LNCaP clone FGC (cell line): ENCODE measurements at places on chromosomes 3 and 15.

DNA sequence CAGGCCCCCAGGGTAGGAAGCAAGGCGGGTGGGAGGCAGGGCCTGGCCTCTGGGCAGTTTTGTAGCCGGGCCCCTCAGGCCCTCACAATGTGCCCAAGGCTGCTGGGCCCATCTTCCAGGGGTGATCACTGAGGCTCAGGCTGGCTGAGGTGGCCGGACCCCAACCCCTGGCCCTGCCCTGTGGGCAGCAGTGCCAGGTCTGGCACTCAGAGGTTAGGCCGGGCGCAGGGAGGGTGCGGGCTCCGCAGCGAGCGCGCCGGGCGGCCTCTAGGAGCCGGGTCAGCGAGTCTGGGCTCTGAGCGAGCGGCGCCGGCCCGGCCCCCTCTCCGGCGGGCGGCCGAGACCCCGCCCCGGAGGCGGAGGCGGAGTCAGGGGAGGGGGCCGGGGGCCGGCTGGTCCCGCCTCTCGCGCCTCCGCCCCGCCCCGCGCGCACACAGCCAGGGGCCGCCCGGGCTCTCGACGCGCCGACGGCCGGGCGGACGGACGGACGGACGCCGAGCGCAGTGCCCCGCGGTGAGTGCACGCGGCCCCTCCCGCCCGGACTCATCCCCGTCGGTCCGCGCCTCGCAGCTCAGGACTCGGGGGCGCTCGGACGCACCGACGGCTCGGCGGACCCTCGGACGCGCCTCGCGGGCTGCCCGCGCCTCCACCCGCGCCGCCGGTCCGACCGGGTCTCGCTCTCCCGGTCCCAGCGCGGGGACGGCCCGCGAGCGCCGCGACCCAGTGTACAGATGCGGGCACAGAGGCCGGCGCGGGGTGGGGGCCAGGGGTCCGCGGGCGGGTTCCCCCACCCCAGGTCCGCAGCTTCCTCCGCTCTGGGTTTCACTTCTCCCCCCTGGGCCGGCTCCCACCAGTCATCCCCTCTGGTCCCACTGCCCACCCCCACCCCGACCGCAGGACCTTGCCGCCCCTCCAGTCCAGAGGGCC lies at the start of gene FBLN2:
FBLN2 (plus strand) TSS at position 430 of the 927 bp plus-strand sequence. CDS start 21,231 bp downstream, outside the sequence.
- no peak for DNase-seq

DNA sequence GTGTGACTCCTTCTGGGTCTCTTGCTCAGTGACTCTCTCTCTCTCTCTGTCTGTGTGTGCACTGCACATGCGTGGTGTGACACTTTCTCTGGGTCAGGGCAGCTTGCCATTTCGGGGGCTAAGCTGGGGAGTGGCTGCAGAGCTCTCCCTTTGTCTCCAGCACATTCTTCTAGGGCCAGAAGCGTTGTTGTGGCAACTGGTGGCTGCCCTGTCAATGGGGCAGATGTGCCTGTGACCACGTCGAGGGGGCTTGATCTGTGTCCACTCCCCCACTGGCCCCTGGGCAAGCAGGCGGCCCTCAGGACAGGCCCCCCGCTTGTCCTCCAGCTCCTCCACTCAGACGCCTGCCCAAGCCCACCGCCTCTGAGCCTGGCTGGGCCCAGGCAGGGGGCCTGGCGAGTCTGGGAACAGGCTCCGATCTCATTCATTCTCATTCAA lies 67.8 kb downstream of the WNT7A start:
- no peak for DNase-seq

- no peak for DNase-seq
These were observed 54.2 kb downstream of the SPTSSB start for GRCh38 chr3:161317077-161317476.

DNA sequence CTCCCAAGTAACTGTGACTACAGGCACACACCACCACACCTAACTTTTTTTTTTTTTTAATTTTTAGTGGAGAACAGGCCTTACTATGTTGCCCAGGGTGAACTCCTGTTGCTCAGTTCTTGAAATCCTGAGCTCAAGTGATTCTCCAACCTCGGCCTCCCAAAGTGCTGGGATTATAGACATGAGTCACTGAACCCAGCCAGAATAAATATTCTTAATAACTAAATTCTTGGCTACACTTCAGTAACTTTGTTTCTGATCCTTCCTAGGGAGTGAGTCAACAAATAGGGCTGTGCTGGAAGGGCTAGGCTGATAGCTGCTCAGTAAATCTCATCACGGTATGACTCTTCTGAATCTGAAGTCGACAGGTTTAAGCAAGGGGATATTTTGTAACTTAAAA lies 56.6 kb downstream of the P3H2 start:
- DNase-seq = peak; percentile 63

GRCh38 chr15:36571301-36571700 lies 8.1 kb upstream of the CDIN1 start:
- DNase-seq = no peak

DNA sequence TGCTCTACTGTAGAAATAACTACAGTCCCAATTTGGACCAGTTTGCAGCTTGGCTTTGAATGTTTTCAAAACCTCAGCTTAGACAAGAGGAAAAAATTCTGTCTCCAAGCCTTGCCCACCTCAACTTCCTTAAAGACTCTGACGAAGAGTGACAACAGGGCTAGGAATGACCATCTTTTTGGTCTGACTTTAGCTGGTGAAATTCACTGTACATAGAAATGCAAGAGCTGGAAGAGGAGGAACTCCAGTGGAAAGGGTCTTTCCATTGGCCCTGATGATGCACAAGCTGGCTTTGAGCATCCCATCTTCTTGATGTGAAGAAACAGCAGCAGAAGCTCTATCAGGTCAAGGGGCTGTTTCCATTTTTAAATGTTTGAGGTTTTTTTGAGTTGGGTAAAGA lies 22.7 kb upstream of the SH3BP5 start:
- no peak for DNase-seq

GRCh38 chr15:38253351-38253781 lies 730 bp downstream of the SPRED1 start:
- DNase-seq = no peak

DNA sequence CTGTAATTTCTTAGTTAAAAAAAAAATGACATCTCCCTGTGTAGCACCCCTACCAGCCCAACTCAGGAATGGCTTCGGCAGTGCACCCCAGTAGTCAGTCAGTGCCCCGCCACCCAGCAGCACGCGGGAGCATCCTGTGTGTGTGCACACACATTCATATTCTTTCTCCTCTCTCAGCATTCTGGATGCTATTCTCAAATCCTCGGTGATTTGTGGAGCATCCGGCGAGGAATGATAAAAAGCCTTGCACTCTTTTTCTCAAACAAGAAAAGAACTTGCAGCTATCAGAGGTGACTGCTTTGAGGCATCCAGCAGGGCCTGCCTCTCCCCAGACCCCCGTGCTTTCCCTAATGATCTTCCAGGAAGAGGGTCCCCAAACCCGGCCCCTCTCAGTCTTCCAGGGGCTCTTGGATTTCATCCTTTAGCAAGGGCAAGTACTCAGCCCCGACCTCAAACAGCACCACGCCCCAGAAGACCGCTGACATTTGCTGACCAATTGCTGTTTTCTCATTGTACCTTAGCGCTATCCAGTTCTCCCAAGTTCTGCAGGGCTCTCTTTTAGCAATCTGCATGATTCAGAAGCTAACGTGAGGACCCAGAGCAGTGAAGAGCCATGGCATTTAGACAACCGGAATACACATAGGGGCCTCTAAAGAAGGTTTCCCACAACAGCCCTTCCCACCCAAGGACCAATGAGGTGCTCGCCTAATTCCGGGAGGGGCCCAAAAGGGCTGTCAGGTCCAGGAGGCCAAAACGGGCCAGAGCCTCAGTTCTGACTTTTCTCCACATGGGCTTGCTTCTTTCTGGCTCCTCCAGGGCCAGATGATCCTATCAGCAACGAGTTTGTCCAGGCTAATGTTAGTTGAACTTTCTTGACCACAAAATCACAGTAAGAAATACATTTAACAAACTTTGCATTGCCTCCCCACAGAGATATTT lies 72.2 kb downstream of the FAM174B start:
- DNase-seq = no peak

DNA sequence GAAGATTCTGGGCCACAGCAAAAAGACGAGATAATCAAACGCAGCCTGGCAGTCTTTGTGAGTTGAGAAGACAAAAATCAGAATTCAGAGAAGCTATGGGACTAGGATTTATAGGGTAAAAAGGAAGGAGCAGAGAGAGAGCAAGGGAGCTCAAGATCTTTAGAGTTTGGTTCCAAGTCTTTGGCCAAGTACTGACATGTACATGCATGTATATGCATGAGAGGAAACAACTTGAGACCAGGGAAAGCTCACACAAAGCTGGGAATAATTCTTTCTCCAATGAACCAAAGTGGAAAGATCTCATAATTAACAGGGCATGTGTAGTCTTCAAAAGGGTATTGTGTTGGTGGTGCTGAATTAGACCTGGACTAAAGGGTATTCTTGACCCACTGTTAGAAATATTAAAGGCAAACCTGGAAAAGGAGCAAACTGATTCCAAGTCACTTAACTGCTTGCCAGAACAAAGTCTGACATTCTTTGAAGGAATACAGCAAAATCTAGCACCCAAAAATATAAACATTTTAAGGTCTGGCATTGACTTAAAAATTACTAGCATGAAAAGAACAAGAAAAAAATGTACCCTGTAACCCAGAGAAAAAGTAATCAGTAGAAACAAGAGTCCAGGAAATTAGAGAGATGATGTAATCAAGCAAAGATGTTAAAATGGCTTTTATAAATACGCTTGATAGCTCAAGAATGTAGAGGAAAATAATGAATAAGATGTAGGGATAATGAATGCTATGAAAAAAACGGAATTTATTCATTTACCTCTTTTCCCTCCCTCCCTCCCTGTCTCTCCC lies 226.0 kb upstream of the CGNL1 start:
- no peak for DNase-seq

DNA sequence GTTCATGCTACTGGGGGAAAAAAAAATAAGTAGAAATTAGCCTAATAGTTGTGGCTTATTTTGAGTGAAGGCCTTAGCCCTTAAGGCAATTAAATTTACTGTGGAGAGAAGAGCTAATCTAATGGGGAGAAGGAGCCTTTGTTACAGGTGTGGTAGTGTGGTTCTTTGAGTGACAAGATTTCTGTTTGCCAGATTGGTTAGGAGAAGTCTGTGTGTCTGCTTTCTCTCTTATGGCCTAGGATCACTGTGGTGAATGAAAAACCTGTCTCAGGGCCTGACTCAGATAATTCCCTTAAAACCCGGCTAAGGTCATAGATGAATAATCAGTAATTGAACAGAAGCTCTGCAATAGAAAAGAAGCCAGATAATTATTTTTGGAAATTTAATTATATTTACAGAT lies 27.0 kb downstream of the OPA1 start:
- DNase-seq = no peak

DNA sequence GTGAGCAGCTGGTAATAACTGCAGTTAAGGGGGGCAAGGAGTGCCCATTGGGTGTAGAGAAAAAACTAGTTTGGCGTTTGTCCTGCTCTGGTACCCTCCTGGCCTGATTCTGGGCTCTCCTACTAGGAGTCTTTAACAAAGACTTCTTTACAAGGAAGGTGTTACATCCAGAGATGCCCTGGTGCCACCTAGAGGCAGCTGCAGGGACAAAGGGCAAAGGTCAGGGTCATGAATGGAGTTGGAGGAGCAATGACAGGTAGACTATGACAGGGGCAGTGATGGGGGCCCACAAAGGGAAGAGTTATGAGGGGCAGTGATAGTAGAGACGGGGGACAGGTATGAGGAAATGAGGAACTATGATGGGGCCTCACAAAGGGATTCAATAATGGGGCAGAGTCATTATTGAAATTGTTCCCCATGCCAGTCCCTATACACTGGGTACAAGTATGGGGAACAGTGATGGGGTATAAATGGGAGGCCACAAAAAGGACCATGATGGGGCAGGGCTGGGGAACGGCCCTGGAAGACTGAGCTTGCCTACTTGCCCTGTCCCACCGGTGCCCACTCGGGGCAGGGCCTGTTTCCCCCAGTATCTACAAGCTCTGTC lies 7.9 kb downstream of the CCDC71 start:
- peak; percentile 11 for DNase-seq

DNA sequence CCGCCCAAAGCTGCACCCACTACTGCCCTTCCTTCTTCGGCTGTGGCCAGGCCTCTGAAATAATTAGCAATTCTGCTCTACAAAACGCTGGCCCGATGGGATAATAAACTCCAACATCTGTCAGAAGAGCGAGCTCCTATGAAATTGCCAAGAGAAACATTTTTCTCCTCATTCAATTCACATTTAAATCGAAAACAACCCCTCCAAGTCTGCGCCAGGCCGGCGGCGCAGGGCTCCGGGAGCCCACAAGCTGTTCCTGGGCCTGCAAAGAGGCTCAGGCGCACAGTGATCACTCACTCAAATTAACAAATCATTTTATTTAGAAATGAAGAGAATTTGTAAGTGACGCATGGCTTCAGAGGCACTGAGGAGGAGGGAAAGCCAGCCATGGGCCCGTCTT lies 55.3 kb upstream of the TMEM115 start:
- no peak for DNase-seq

DNA sequence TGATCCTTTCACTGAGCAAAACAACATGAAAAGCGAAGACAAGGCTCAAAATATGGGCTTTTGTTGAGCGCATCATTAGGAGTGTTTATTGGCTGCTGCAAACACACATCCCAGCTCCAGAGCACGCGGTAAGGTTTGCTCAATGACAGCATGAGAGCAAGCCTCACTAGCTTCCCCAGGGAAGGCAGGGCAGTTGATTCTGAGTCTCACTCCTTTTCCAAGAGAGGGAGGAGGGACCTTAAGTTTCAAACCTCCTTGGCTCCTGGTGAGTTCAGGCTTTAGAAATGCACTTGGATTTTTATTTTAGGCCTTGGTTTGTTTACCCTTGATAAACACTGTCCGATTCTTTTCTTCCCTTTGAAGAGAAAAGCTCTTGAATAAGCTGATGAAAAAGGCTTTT lies 69.1 kb upstream of the CACNA2D3 start:
- DNase-seq = no peak

- DNase-seq = no peak
These were observed 375.0 kb downstream of the WDR72 start for GRCh38 chr15:53384417-53384816.

DNA sequence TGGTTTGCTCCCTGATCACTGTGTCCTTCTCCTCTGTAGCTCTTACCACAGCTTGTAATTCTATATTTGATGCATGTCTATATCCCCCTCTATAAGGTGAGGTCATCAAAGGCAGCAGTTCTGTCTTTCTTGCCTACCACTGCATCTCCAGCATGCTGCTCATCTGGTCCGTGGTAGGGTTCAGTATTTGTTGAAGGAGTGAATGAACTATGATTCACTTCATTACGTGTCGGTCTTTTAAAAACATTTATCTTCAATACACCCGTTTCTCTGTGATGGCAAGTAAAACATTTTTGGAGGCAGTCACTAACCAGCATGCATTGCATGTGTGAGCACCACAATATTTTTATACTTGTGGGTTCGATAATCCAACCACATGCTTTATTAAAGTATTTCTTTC lies 27.6 kb downstream of the CHST14 start:
- DNase-seq = no peak

DNA sequence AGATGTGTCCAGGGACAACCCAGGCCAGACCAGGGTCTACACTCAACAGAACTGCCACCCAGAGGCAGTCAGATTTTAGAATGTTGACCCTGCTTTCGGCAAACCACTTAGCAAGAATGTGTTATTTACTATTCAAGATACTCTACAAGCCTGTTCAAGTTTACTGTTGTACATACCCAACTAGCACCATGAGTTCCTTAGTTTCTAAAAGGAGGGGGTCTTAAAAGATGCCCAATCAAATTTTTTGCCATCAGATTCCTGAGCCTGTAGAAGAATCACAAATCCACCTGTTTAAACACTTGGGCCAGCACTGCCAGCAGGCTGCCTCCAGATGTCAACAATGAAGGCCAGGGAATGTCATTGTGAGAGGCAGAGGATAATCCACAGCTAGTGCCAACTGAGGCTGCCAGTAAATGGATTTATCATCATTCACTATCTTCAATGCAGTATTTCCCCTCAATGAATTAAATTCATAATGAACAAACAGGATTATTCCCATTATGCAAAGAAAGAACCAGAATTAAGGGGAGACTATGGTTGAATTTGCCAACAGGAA lies 43.5 kb upstream of the SNRPA1 start:
- no peak for DNase-seq
